ENCODE measurements at places on chromosomes 2 and 18.

- DNase-seq, result no peak
Observed at GRCh38 chr2:48548840-48549239, 18.9 kb downstream of the STON1 start.

DNA sequence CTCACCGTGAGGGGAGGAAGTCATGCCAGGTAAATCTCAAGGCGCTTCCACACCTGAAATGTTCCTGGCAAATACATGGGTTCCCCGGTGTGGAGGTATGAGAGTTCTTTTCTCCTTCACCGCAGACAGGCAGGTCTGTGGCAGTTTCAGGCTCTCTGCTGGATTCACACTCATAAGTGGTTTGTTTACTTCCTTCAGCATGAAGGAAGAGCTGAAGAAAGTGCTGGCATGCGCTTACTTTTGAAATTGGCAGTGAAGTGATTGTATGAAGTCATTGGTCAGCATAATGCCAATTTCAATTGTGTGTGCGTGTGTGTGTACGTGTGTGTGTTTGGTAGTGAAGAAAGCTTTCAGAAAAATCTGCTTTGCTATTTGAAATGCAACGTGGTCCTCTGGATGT, 43.4 kb downstream of the RNF144A start:
- DNase-seq, result no peak

GRCh38 chr18:3491981-3492555, 42.1 kb downstream of the TGIF1 start:
- no peak for DNase-seq

DNA sequence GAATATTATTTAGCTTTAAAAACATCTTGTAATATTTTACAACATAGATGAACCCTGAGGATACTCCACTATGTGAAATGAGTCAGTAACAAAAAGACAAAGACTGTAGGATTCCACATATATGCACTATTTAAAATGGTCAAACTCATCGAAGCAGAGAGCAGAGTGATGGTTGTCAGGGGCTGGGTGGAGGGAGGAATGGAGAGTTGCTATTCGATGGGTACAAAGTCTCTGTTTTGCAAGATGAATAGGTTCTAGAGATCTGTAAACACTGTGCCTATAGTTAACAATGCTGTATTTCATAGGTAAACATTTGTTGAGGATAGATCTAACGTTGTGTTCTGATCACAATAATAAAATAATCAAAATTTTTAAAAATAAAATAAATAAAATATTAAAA, 1675.9 kb upstream of the CELF4 start:
- no peak for DNase-seq

GRCh38 chr2:150282771-150283371, 204.6 kb downstream of the RND3 start:
- DNase-seq, result no peak

DNA sequence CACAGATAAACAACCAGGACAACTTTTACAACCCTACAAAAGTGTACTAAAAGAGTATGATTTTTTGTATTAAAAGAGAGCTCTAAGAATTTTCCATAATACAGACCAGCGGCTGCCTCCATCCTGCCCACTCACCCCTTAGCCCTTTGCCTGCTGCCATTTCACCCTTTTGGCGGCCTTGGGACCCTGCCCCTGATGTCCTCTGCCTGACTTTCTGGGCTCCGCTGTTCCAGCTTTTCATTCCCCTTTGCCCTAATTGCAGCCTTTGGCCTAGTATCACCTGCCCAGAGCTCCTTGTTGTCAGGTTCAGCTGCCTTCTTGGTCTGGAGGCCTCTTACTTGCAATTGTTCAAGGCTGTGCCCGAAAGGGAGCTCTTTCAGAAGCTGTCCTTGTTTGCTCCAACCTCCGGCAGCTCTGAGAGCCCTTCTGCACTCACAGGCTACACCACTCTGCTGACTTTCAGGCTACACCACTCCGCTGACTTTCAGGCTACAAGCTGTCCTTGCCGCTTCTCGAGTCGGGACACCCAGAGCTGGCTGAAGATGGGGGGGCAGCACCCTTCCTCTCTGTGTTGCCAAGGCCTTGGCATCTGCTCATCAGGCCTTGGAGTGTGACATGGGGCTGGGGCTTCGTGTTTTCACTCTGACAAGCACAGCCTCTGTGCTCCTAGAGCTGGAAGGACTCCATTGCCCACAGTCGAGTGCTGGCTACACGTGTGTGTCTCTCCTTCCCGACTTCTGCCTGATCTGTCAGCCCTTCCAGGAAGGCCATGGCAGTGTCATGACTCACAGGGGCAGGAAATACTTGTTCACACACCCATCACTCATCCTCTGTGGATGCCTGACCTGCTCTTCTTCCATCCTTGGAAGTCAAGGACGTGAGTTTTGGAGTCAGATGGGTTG, 43.1 kb upstream of the HDAC4 start:
- no peak for DNase-seq

DNA sequence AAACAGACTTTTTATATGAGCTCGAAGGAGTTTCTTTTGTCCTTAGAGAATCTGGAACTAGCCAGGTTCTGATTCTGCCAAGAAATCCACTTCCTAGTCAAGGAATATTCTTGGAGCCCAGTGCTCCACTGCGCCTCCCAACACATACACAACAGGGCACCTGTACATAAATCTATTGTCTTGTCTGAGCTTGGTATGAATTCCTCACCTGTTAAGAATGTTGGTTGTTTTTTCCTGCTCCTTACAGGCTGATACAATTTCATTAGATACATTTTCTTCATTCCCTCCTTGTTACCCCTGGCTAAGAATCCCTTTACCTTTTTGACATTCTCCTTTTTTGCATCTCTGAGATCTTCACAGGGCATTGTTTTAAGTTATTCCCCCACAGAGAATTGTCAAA, 56.0 kb upstream of the FZD7 start:
- DNase-seq, result no peak

DNA sequence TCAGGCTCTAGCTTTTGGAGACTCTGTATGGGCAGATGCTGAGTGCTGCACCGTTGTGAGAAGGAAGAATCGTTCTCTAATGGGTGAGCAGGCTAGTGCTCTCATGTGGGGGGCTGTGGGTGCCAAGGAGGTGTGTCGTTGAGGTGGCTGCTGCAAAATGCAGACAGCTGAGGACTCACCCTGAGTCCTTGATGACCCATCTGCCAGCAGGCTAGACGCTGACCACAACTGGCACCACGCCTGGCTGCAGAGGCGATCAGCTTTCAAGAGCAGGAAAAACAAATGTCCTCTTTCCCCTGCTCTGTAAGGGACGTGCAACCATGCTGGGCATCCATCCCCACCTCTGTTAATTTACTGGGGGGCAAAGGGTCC, 48.2 kb downstream of the HAUS1 start:
- no peak for DNase-seq

GRCh38 chr18:50014606-50015005, 180.3 kb downstream of the MYO5B start:
- no peak for DNase-seq

DNA sequence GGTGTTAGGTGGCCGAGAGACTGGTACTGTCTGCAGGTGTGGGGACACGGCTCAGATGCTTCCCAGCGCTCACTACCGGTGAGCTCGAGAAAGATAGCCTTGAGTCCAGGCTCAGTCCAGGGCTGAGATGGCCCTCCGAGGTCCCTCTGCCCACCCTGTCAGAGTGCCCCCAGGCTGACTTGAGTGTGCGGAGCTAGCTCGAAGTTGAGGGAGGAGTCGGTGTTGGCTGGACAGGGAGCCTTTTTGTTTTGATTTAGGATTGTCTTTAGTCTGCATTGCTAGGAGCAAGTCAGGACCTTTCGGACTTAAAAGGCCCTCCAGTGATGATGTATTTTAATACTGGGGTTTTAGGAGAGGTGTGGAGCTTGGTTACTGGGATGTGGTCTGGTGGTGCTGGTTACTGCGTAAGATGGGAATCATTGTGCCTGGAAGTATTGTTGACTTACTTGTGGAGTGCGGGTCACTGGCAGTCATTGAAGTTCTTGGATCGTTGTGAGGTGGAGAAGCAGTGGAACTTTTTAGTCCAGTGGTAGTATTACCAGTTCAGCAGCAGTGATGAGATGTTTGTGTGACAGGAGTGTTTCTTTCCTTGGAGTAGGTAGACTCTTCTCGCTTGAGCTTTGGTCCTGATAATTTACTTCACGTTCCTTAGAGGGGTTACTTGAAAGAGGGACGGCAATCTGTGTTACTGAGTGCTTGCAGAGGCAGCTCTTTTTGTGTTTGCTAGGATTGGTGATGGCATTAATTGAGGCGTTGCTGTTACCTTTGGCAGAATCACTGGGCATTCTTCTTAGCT, 633 bp downstream of the KIAA1328 start:
- DNase-seq, result no peak

DNA sequence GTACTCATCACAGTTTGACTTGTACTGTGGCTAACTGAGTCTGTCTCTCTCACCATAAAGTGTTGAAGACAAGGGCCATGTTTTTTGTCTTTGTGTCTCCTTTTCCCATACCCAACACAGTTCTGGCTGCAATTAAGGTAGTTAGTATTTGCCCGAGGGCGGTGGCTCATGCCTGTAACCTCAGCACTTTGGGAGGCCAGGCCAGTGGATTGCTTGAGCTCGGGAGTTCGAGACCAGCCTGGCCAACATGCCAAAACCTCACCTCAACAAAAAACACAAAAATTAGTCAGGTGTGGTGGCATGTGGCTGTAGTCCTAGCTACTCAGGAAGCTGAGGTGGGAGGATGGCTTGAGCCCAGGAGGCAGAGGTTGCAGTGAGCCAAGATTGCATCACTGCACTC, 6.9 kb upstream of the KIF3C start:
- DNase-seq, result no peak

- no peak for DNase-seq
Observed at GRCh38 chr2:109174626-109175349, 45.8 kb downstream of the SH3RF3 start.

GRCh38 chr2:46719487-46719886, 196.1 kb downstream of the MCFD2 start:
- DNase-seq, result no peak

GRCh38 chr2:152861349-152861942, 143.0 kb downstream of the ARL6IP6 start:
- DNase-seq, result no peak

GRCh38 chr18:10973567-10974203, 175.7 kb downstream of the PIEZO2 start:
- DNase-seq, result no peak

DNA sequence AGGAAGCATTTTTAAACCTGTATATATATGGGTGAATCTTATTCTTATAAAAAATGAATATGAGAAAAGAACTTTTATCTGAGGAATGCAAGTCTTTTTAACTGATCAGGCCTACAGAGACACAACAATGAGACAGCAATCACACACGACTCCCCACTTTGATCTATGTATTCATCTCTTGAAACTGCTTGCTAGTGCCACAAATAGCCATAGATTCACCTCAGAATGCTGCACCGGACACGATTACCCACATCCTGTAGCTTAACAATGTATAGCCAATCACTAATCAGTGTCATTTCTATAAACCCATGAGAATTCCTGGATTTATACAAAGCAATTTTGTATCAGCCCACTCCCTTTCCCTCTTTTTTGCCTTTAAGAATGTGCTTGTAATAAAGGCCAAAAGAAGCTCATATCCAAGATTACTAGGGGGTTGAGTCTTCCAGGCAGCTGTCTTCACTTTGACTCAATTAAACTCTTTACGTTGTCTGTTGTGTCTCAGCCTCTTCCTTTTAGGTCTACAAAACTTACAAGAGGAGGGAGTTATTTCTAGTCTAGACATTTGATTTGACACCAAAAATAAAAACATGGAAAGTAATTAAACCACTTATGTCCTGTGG, 94.9 kb downstream of the MBD2 start:
- DNase-seq, result no peak

DNA sequence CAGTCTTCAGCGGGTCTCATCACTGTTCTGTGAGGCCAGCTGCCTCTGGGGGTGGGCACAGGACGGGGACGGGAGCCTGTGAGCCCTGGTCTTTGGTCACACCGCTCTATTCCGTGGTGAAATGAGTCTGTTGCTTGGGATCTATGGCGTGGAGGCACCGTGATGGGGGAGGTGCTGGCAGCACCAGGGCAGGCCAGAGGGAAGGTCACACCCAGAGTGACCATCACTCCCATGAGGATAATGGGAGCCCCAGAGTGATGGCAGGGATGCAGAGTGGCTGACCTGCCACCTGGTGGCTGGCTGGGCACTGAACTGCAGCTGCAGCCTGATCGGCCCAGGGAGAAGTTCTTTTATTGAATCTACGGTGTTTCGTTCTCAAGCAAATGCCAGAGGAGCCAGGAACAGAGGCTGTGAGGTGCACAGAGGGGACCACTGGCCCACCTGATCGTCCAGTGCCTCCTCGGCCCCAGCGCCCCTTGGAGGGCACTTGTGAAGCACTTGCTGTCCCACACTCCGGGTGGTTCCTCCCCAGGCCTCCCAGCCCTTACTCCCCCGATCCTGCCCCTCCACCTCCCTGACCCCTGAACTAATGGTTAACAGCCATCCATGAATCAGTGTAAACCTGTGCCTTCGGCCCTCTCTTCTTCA, 17.9 kb downstream of the KCNIP3 start:
- no peak for DNase-seq

GRCh38 chr2:172822585-172822984, 86.9 kb downstream of the RAPGEF4 start:
- DNase-seq, result no peak

DNA sequence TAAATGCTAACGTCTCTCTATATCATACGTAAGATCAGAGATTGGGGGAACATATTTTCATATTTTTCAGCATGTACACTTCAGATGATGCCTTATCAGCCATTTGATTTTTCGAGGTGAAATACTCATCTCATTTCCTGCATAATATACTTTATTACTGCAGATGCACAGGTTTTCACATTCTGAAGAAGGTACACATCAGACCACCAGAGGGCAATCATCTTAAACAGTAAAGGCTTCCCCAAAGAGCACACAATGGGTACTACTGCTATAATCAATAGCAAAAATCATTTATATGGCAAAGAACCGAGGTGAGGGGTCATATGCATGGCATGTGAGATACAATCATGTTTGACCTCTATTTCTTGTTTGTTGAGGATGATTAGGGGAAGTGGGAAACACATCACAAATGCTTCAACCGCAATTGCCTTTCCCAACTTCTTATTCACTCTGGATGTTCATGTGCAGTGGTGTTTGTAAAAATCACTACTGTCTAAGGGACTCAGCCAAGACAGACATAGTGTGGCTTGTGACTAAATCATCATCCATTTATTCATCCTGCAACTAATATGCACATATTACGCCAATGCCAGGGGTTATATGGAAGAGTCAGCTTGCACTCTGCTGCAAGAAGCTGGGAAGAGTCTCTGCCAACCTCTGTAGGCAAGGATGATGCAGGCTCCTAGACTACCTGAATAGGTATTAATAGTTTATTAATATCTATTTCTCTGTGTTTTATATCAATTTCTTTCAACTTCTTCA, 118.7 kb downstream of the EPB41L3 start:
- no peak for DNase-seq
